Femur (tissue), 1 donor: ENCODE measurements at places on chromosomes 6 and 20.

GRCh38 chr6:146636481-146636880 lies 37.7 kb downstream of the ADGB start:
- no peak for DNase-seq

- peak; percentile 79 for DNase-seq
These were observed at the start of gene MYBL2 for GRCh38 chr20:43666376-43667328. MYBL2 (plus strand) TSS chr20:43667114; CDS start chr20:43667284, 170 bp downstream.

GRCh38 chr6:15340775-15341174 lies 94.9 kb downstream of the JARID2 start:
- DNase-seq, result no peak

- no peak for DNase-seq
These were observed 27.2 kb upstream of the HMGN3 start for GRCh38 chr6:79261666-79262065.

GRCh38 chr6:14585689-14586088 lies 468.1 kb downstream of the CD83 start:
- DNase-seq, result no peak

DNA sequence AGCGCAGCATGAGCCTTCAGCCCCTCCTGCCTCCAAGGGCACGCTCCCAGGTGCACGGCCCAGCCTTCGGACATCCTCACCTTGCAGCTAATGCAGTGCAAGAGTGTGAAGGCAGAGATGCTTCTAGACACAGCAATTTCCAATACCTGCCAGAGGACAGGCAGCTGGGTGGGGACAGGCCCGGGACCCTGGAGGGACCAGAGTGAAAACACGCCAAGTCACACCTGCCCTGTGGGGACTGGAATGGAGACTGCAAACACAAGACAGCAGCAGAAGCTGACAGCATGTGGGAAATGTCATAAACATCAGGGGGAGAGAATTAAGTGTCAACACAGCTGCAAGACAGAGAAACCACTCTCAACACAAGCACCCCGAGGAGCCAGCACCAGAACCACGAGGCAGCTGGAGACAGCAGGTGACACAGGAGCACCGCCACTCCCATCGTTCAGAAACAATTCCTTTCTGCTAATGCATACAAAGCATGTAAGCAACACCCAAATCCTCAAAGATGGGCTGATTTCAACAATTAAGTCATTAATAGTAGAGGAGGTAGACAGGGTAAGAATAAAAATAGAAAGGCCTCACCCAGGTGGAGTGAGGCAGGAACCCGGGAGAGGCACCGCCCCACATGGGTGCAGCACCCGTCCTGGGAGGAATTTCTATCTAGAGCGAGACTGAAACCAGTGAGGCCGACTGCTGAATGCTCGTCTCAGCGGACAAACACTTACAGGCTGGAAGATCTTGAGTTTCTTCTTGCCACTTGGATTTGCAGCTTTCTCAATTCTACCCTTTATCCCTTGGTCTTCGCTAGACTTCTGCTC lies 17.1 kb downstream of the DIDO1 start:
- no peak for DNase-seq

DNA sequence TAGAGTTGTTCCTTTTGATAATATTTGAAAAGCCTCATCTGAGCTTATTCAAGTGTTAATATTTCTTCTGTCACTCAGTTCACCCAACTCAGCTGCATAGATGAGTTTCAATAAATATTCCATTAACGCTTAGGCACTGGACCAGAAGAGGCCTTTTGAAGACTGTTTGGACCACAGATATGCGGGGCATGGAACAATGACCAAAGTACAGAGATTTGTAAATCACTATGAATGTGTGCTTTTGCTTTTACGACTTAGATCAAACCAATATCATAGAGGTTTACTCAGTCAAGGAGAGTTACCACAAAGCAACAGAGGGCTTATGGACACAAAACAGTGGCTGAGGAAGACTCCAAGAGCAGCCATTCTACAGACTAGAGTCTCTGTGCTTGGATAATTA lies 99.9 kb downstream of the RTN4IP1 start:
- DNase-seq, result no peak

- no peak for DNase-seq
These were observed 8.3 kb downstream of the R3HDML start for GRCh38 chr20:44345147-44345546.

GRCh38 chr20:45339084-45339483 lies 9.1 kb downstream of the SDC4 start:
- no peak for DNase-seq
